ENCODE measurements at places on chromosomes 5 and 9.
A peak's percentile ranks its signal among the peaks of the same experiment; 100 is the strongest.

DNA sequence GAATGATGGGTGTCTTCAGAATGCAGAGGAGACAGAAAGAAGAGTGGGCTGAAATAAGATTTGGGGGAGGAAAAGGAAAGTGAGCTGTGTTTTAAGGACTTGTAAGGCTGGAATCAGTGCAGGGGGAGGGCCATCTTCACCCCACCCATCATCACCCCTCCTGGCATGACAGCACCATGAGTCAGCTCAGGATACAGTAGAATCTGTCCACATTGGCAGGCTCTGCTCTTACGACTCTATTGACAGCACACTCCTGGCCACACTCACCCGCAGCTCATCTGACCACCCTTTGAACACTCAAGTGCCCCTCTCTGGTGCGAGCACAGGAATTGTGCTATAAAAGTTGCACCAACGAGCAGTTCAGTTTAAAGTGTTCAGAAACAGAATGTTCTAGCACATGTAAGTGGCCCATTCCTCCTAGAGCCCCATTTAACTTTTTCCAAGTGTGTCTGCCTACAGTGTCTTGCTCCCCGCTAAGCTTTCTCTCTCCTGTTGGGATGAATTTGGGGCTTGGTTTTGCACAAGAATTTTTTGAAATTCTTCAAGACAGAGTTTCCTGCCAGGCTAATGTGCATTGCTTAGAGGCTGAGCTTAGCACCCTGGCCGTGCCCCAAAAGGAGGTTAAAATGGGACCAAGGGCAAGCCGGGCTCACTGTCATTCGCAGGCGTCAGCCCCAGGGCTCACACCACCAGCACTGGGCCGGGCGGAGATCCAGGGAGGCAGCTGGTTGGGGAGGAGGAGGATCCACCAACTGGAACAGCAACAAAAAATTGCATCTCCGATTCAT is 12.0 kb downstream of the ADRA1B start:
- DNase-seq: no peak

GRCh38 chr9:39108145-39108544 is 179.8 kb downstream of the CNTNAP3 start:
- DNase-seq: no peak

DNA sequence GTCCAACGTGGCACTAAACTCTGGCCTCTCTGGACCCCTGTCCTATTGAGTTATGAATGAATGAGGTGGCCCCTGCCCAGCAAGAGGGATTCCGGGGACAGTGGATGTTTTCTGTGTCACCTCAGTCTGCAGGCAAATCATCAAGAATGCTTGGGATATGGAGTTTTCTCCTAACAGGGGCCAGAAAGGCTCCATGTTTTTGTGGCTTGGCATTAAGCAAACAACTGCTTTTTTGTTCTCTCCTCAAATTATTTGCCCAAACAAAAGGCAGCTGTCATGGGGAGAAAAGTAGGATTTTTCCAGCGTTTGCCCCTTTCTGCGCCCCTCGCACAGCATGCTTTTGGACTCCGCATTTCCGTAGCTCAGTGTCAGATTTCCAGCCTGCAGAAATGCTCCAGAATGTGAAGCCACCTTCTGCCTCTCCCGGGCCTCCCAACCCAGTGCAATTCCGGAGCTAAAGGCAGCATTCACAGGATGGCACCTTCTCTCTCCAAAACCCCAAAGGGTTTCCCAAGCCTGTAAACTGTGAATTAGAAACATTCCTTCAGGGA is 553.3 kb downstream of the CCDC171 start:
- no peak for DNase-seq

- no peak for DNase-seq
These were observed 57.1 kb upstream of the PTGER4 start for GRCh38 chr5:40622463-40623252.

DNA sequence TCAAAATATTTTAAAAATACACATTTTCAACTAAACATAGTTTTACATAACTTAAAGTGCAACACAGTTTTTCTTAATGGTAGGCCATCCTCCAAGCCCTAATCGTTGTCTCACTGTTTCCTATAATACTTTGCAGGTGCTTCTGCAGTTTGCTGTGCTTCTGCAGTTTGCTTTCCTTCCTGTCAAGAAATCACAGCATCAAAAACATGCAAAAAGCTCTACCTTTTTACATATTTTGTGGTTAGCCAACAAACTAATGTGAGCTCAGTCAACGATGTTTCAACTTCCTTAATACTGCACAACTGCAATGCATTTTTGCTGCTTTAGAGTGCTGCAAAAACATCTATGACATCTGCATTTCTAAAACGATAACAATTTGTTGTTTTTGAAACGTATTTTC is 25.2 kb downstream of the EMB start:
- DNase-seq: peak; percentile 39

Data from activated CD4-positive, alpha-beta T cell treated with anti-CD3 and anti-CD28 coated beads, Interleukin-2, Interleukin-6, amounts not matched to agents 100 ng/mL and 50 ng/mL, durations not matched to agents 16 hours and 8 hours (primary cell).